Hepatocyte (in vitro differentiated cells): ENCODE measurements at places on chromosomes 13 and 19. TPM values are rescaled to one million over a fixed set of nuclear protein-coding genes. Genes with fewer than 3 reads are reported as not detected.

PNMA8C gene
- not detected in 2 replicates for polyA plus RNA-seq

RDH8 gene
- not detected in 2 replicates for polyA plus RNA-seq

ZNF728 gene
- not detected in 2 replicates for polyA plus RNA-seq

- H3K4me1 ChIP-seq: no peaks in the 10 kb centered on the region
- no peaks in the 10 kb centered on the region for H3K36me3 ChIP-seq
- no peak overlapping the region for H3K4me3 ChIP-seq
- peak; percentile 46 for DNase-seq
- no peaks in the 10 kb centered on the region for H3K27me3 ChIP-seq
Observed at GRCh38 chr19:4567584-4568071, 8.1 kb upstream of the SEMA6B start.

DNA sequence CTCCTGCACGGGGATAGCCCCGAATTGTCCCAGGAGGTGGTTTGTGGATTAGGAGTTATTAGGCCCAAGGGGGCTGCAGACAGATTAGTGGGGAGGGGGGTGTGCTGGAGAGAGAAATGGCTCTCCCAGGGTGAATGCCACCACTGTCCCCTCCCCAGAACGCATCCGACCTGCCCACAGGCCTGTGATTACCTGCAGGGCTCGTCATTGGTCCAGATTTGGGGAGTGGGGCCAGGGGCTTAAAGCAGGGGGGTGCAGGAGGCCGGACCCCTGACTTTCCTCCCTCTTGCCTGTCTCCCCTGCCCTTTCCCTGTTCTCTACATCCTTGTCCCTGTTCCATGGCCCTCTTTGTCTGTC lies 1.2 kb downstream of the NRTN start:
- H3K27ac ChIP-seq: no peak overlapping the region
- no peak overlapping the region for H3K4me3 ChIP-seq
- H3K36me3 ChIP-seq: no peaks in the 10 kb centered on the region

- H3K27ac ChIP-seq: no peak overlapping the region
- H3K4me3 ChIP-seq: no peak overlapping the region
- no peaks in the 10 kb centered on the region for H3K27me3 ChIP-seq
- no peaks in the 10 kb centered on the region for H3K36me3 ChIP-seq
- no peaks in the 10 kb centered on the region for H3K4me1 ChIP-seq
Observed at GRCh38 chr19:9673912-9674662, 813 bp downstream of the ZNF562 start.

GRCh38 chr13:49774376-49775005 lies 18.0 kb downstream of the KPNA3 start:
- H3K4me3 ChIP-seq: no peak overlapping the region
- DNase-seq: no peak
- H3K36me3 ChIP-seq: no peaks in the 10 kb centered on the region
- no peak overlapping the region for H3K27ac ChIP-seq
- H3K27me3 ChIP-seq: no peaks in the 10 kb centered on the region

GRCh38 chr13:49664606-49665005 lies 26.7 kb downstream of the EBPL start:
- H3K27me3 ChIP-seq: no peaks in the 10 kb centered on the region
- H3K36me3 ChIP-seq: no peaks in the 10 kb centered on the region
- no peak overlapping the region for H3K4me3 ChIP-seq

DNA sequence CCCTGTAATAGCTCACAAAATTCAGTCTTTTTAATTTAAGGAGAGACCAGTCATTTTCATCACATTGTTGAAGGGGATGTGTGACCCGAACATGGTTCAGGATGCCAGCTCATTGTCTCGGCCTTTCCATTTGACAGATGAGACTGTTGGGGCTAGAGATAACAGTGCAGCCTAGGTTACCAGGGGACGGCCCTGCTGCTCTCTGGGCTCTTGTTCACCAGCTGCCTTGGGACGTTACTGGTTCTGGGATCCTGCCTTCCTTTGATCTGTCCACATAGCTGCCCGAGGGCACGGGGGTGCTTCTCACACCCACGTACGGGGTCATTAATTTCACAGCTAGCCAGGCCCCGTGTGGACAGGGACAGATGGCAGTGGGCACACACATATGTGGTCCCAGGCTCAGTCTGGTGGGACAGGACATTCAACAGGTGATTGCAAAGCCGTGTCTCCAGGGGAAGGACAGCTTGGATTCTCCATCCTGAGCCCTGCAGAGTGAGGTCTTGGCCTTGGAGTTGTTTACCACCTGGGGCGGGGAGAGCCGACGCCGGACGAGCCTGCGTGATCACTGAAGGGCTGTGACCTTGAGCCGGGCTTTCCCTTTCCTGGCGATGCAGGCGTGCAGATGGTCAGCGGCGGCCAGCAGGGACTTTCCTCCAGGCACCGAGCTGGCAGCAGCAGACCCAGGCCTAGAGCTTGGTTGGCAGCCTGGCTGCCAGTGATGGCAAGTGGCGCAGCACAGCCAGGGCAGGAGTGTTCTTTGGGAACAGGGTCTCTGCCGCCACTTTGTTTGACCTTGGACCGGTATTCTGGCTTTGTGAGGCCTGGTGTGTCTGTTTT lies 26.7 kb upstream of the NPAS1 start:
- no peak overlapping the region for H3K4me3 ChIP-seq
- no peaks in the 10 kb centered on the region for H3K27me3 ChIP-seq
- DNase-seq: no peak
- H3K27ac ChIP-seq: no peak overlapping the region
- H3K4me1 ChIP-seq: peaks cover 3% of the 10 kb centered on the region

GRCh38 chr13:49606747-49607648 lies 21.3 kb upstream of the ARL11 start:
- no peaks in the 10 kb centered on the region for H3K27me3 ChIP-seq
- no peak overlapping the region for H3K4me3 ChIP-seq
- peak; percentile 91 for DNase-seq
- H3K27ac ChIP-seq: no peak overlapping the region
- H3K4me1 ChIP-seq: peaks cover 10% of the 10 kb centered on the region

DNA sequence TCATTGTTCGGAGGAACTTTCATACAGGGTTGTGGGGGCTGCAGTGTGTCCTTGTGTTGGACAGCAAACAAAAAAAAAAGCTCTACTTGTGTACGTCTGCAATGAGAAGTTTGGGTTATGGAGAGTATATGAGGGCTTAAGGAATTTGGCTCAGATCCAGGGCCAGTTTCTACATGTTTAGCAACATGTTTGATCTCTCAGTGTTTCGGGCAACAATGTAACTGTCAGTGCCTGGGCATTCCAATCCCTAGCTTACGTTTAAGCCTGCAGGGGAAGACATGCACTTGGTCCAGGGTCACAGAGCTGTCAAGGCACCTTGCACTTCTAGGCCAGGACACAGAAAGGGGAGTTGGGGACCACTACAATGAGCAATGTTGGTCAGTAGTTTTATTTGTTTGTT lies 13.9 kb downstream of the ZNF543 start:
- DNase-seq: peak; percentile 51
- no peaks in the 10 kb centered on the region for H3K36me3 ChIP-seq
- no peaks in the 10 kb centered on the region for H3K27me3 ChIP-seq
- peak overlapping the region; percentile 43 for H3K27ac ChIP-seq

DNA sequence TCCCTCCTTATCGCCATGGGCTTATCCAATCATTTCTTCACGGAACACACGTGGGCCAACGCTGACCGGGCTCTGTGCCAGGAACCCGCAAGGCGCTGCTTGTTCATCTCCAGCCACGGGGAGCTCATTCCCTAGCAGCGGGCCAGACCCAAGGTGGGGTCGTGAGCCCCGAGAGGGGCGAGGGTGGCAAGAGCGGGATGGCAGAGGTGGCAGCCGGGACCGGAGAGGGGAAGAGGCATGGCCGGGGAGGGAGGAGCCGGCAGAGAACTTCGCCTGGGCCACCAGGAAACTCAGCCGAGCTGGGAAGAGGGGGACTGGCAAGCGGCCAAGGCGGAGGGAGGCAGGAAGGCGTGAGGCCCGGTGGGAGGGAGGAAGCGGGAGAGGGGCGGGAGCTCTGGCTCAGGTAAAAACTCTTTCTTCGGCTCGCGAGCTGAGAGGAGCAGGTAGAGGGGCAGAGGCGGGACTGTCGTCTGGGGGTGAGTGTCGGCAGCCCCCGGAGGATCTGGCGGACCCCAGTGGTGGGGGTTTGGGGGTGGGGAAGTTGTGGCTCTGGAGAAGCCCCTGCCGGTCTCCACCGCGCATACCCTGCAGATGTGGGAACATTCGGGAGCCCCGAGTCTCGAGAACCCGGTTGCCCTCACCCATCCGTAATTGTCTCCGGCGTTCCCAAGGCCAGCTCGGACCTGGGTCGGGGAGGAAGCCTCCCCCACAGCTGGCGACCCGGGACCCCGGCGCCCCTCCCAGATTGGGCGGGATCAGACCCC lies at the start of gene B3GNT3:
B3GNT3 (plus strand) TSS at position 408 of the 764 bp plus-strand sequence. CDS start 12,670 bp downstream, outside the sequence.
- no peaks in the 10 kb centered on the region for H3K36me3 ChIP-seq
- peaks cover 19% of the 10 kb centered on the region for H3K27me3 ChIP-seq
- H3K27ac ChIP-seq: peak within 1 kb of the TSS; percentile 97
- H3K4me3 ChIP-seq: peak within 1 kb of the TSS; percentile 27
- DNase-seq: peak; percentile 92

DNA sequence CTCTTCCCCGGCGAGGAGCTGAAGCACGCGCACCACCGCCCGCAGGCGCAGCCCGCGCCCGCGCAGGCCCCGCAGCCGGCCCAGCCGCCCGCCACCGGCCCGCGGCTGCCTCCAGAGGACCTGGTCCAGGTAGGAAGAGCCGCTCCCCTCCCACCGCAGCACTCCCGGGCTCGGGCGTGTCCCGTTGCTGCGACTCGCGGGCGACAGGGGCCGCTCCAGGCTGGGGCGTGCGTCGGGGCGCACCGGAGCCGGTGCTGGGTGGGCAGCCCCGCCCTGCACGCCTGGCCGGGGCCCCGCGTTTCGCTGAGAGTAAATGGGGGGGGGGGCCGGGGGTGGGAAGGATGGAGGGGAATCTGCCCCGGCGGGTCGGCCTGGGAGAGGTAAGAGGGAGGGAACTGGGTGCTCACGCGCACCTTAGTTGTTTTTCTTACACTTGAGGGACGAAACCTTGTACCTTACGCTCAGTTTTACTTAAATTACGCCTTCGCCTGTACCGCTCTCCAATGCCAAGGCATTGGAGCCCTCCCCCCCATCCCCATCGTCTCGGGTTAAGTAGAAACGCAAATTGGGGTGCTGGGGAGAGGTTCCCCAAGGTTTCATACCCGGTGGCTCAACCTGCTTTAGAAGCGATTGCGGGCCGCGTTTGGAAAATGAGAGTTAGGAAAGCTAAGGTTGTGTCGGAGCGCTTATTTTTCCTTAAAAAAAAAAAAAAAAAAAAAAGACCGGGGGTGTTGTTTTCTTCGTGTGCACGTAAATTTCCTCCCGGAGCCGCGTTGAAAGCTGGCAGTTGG lies 850 bp downstream of the KLF5 start:
- DNase-seq: peak; percentile 81
- peaks cover 17% of the 10 kb centered on the region for H3K4me1 ChIP-seq
- H3K36me3 ChIP-seq: no peaks in the 10 kb centered on the region
- peak overlapping the region; percentile 92 for H3K27ac ChIP-seq
- H3K4me3 ChIP-seq: peak overlapping the region; percentile 62
